ENCODE measurements at places on chromosomes 6 and 20.

- DNase-seq, result no peak
Observed at GRCh38 chr6:147381712-147382111, 126.8 kb upstream of the SAMD5 start.

- no peak for DNase-seq
Observed at GRCh38 chr6:11585426-11586016, 48.0 kb downstream of the TMEM170B start.

DNA sequence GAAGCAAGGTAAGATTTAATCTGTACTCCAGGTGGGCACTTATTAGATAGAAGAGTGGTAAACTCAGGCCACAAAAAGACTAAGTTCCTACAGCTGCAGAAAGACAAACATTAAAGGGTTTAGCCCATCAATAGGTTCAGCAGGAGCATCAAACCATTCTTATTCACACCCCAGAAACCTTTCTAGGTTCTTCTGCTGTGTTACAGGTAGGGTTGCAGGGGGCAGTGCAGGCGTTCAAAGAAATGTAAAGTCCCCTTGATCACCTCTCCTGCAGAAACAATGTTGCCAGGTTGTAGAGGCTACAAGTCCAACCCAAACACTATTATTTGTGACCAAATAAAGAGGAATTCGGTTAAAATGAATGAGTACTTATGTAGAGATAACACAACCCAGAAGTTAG lies 31.8 kb downstream of the PHACTR1 start:
- DNase-seq, result no peak

- DNase-seq, result no peak
Observed at GRCh38 chr6:19297880-19298279, 539.3 kb upstream of the ID4 start.

- DNase-seq, result no peak
Observed at GRCh38 chr6:44995486-44996132, 332.5 kb upstream of the RUNX2 start.

- no peak for DNase-seq
Observed at GRCh38 chr20:641516-641875, 11.5 kb downstream of the SRXN1 start.
